ENCODE measurements at places on chromosomes 5 and 9.
A peak's percentile ranks its signal among the peaks of the same experiment; 100 is the strongest.

GRCh38 chr9:112103405-112103804, 71.7 kb downstream of the SUSD1 start:
- no peak overlapping the region for H3K4me3 ChIP-seq
- H3K4me1 ChIP-seq: no peaks in the 10 kb centered on the region
- H3K27me3 ChIP-seq: no peaks in the 10 kb centered on the region
- DNase-seq: no peak

DNA sequence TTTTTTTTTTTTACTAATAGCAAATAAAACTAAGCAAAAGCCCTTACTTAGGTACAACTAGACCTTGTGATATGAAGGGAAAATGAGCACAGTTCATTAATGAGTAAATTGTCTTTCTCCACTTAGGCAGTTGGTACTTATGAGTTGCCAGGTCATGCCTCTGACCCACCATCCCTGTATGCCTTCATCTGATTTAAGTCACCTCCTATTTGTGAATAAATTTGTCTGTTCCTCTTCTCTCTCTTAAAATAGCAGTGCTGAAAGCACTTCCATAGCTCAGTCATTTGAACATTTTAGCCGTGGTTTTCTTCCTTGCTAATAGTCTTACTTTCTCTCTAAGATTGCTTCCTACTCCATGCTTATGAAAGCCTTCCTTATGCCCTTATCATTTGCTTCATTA, 61.4 kb downstream of the SLC44A1 start:
- no peaks in the 10 kb centered on the region for H3K36me3 ChIP-seq
- no peaks in the 10 kb centered on the region for H3K27me3 ChIP-seq
- H3K4me3 ChIP-seq: no peak overlapping the region
- H3K27ac ChIP-seq: no peak overlapping the region

DNA sequence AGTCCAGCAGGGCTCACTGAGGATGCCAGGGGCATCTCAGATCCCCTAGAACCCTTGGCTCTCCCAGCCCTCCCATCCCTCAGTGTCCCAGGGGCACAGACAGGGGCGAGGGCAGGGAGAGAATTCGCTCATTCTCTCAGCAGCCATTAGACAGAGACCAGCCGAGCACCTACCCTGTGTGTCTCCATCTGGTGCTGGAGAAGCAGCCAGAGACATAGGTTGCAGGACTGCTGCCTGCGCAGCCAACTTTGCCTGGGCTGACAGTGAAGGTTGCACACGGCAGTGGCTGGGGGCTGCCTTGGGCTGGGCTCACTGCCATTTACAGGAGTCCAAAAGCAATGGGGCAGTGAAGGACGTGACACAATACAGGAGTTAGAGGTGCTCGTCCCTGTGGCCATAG, 60.9 kb downstream of the OLFM1 start:
- no peak for DNase-seq
- H3K27ac ChIP-seq: no peak overlapping the region
- H3K4me3 ChIP-seq: no peak overlapping the region
- H3K4me1 ChIP-seq: no peaks in the 10 kb centered on the region

DNA sequence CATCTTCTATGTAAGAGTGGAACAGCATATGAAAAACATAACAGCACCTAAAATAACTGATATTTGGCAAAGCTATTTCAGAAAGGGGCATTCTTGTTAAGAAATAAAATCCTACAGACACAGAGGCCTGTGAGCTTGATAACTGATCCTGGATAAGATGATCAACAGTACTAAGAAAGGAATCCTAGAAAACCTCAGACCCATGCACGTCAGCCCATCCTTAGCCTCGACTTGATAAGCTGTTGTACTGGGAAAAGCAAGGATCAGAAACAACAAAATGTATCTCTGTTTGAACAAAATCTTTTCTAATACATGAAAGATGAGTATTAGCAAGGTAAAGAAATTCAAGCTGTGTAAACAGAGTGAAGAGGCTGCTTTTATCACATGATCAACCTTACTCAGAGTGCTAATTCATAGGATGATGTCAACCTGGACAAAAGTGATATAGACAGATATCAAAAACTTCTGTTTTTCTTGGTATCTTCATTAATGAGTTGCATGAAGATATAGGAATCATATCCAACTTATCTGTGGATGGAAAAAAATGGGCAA, 15.2 kb downstream of the LIFR start:
- peak overlapping the region; percentile 4 for H3K27ac ChIP-seq
- H3K4me1 ChIP-seq: peaks cover 4% of the 10 kb centered on the region
- H3K4me3 ChIP-seq: no peak overlapping the region
- H3K36me3 ChIP-seq: no peaks in the 10 kb centered on the region

Measured in aorta (tissue), 5 donors.